ENCODE measurements at places on chromosomes 6 and 20.

DNA sequence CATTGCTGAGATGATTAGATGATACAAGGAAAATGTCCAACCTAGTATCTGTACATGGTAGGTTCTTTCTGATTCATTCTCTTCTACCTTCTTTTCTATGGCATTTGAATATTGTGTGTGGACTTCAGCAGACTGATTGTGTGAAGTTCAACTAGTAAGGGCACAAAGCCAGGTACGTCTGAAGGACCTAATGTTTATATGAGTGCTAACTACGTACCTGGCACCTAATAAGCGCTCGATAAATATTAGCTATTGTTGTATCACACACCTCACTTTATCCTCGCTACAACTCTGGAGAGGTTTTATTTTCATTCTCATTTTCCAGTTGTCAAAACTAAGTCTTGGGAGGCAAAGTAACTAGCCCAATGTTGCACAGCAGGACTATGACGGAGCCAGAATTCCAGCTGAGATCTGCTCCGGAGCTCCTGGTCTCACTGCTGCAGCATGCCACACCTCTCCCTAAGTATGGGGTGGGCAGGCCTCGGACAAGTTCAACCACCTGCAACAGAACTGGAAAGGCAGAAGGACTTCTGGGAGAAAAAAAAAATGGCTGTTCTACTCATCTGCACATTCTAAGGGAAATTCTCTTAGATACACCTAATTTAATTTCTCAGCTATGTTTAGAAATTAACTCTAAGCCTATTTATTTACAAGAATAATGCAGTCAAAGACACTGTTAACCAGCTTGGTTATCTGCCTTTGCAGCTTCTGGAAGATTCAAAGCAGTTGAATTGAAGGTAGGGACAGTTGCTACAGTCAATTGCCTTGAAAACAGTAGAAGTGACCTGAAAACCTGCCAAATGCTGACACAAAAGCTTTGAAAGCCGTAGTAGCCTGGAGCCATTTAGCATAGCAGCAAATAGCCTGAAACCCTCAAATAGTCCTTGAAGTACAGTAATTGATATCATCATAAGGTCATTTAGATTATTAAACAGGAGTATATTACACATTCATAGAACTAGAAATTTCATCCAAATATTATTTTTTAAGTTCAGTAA, 165.0 kb downstream of the PDE7B start:
- no peak for DNase-seq

DNA sequence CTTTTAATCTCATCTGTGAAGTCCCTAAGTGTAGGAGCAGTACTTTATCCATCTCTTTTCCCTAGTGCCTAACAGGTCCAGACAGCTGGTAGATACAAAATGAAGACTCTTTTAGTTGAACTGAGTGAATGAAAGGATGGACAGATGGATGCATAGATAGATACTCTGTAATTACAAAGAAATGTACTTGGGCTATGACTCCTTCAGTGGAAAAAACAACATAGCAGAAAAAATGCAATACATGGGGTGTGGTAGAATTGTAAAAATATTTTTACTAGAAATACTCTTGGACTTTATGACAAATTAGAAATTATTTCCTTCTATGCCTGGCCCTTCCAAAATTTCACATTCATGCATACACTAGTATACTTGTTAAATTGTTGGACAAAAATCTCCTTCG, 29.3 kb downstream of the KCNQ5 start:
- DNase-seq: no peak

DNA sequence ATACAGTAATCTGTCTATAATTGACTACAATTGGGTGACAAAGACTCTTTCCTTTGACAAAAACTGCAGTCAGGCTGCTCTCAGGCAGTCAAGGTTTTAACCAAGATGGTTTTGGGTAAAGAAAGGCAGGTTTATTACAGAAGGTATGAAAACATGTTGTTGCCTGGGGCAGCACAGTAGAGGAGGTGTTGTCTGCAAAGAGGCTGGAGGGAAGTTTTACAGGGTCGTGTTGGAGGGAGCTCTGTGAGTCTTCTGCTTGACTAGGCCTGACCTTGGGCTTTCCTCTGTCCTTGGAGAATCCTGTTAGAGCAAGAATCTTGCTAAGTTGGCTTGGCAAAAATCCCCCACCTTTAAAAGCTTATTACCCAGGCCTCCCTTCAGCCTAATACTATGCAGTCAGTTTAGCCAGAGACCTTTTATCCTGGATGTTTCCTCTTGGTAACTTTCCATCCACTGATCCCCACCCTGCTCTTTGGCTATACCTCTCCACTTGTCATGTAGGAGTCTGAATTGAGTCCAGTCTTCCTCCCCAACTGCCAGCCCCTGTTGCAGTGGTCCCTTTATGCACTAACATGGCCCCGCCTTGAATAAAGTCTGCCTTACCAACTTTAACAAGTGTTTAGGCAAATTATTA, 143.0 kb upstream of the SLC22A16 start:
- DNase-seq: no peak

GRCh38 chr20:16004108-16004854, 569.0 kb downstream of the KIF16B start:
- DNase-seq: no peak

DNA sequence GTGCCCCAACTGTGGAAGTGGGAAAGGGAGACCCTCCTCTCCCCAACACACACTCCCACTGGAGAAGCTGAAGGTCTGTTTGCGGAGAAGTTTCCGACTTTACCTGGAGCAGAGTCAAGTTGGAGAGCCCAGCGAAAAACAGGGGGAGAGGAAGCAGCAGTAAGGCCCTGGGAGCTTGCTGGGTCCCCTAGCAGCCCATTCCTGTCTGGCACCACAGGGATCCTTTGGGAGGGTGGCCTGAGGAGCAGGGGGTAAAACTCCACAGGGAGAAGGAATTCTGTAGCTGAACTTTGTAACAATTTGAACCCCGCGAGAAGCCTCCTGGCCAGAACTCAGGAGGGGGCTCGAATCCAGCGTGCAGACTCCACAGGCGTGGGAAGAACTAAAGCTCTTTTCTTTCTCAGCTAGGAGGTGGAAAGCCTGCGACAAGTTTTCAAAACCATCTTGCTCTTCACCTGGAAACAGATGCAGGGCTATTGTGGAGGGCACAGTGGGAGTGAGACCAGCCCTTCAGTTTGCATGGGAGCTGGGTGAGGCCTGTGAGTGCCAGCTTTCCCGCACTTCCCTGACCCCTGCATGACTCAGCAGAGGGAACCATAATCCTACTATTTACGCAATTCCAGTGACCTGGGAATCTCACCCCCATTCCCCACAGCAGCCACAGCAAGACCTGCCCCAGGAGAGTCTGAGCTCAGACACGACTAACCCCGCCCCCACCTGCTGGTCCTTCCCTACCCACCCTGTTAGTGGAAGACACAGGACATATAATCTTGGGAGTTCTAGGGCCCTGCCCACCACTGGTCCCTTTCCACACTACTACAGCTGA, 25.8 kb downstream of the SERPINB9 start:
- no peak for DNase-seq

- DNase-seq: no peak
These were observed 17.3 kb upstream of the KIAA1586 start for GRCh38 chr6:57029213-57029612.

GRCh38 chr6:119436583-119436982, 87.0 kb upstream of the MAN1A1 start:
- DNase-seq: no peak

GRCh38 chr20:18176318-18176785, 38.7 kb downstream of the KAT14 start:
- DNase-seq: no peak

DNA sequence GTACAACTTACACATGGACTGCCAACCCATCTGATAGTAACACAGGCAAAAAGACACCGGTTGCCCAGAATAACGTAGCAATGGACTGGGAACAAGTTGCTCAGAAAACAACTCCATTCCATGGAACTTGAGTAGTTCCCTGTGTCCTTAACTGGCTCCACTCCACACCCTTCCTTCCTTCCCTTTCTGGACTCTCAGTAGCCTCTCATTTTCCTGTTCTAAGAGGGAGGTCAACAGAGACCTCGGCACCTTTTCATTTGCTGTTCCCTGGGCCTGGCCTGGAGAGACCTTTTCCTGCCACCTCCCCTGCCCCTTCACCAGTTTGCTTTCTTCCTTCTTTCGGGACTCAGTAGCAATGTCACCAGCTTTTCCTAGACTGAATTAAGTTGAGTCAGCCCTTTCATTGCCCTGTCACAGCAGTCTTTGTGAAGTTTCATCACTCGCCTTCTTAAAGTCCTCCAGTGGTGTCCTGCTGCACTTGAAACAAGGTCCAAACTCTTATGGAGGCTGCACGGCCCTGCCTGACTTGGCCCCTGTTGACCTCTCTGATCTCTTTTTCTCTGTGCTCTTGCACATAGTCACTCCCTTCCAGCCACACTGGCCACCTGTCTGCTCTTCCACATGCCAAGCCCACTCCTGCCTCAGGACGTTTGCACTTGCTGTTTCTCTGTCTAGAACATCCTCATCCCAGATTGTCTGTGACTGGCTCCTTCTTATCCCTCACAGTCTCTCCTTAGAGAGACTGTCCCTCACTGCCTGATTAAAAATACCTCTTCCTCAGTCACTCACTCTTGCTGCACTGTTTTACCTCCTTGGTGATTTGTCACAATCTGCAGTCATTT, 90.8 kb downstream of the KCNB1 start:
- no peak for DNase-seq

- no peak for DNase-seq
These were observed 2.7 kb upstream of the ZNFX1 start for GRCh38 chr20:49280463-49281058.

GRCh38 chr6:139423037-139423703, 48.7 kb upstream of the CITED2 start:
- DNase-seq: no peak

DNA sequence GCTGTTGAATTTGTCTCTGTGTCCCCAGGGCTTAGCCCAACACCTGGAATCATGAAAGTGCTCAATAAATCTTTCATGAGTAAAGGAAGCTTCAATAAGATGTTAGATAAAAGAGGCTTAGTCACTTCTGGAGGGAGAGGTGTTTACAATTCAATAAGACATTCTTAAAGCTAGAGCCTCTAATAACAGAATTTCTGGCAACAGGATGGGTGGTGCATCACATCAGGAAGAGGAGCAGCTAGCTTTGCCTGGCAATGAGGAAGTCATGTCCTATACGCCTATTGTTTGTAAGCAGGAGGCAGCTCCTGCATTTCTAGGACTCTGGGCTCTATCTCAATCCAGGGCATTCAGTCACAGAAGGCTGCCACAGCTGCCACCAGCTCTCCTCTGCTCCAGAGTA, 638.5 kb downstream of the EPM2A start:
- no peak for DNase-seq

DNA sequence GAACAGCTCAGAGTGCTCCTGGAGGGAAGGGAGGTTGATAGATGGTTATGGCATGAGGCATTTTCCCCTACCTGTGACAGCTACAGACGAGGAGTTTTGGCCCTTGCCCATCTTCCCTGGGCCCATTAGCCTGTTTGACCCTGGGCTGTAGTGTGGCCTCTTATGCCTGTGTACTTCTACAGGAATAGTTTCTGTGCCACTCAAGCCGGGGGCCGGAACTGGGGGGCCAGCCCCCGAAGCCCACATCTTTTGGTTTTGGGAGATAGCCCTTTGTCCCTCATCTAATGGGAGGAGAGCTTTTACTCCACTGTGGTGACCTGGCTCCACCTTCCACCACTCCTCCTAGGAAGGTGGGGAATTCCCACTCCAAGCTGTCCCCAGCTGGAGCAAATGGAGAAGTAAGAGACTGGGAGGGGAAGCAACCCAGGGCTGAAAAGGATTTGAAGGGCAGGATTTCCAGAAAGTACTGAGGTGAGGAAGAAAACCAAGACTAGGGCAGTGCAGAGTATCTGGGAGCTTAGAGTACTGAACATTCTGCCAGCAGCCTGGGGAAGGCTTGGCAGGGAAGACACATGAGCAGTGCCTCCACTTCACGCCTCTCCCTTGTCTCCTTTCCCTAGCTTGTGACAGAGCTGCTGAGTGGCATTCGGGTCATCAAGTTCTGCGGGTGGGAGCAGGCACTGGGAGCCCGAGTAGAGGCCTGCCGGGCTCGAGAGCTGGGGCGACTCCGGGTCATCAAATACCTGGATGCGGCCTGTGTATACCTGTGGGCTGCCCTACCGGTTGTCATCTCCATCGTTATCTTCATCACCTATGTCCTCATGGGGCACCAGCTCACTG, 6.9 kb downstream of the ABCC10 start:
- no peak for DNase-seq

DNA sequence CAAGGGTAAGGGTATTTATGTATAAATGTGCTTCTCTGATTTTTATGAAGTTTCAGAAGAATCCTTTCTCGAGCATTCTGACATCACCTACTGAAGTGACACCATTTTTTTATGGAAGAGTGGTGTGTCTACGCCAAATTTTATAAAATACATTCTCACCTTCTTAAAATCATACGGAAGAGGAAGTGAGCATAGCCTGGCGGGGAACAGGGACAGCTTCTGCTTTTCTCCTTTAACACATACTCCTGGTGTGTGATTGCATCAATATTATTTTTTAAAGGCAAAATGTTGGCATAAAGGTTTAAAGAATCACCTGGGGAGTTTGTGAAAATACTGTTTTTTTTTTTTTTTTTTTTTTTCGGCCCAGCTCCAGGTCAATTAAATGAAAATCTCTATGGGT, 733.6 kb upstream of the MAN1A1 start:
- DNase-seq: no peak

DNA sequence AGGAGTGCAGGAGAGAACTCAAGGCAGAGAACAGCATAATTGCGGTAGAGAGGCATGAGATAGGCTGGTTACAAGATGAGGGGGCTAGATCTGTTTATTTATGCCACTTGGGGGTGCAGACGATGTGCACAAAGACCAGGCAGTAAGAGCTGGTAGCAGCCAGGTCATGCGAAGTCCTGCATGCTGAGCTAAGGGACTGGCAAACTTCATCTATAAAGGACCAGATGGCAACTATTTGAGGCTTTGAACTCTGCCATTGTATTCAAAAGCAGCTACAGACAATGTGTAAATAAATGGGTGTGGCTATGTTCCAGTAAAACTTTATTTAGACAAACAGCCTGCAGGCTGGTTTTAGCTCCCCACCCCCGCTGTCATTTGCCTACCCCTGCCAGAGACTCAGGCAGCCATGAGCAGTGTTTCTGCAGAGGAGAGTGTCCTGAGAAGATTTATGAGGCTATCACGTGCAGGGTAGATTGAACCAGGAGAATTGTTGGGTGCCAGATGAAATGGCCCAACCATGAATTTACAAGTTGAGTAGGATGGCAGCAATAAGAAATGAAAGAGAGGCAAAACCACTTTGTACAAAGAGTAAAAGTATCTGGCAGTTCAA, 253.4 kb upstream of the MOCS1 start:
- no peak for DNase-seq

- no peak for DNase-seq
These were observed 3.4 kb downstream of the MYT1 start for GRCh38 chr20:64167676-64168075.

GRCh38 chr6:108959972-108960582, 111.9 kb downstream of the ARMC2 start:
- DNase-seq: no peak

DNA sequence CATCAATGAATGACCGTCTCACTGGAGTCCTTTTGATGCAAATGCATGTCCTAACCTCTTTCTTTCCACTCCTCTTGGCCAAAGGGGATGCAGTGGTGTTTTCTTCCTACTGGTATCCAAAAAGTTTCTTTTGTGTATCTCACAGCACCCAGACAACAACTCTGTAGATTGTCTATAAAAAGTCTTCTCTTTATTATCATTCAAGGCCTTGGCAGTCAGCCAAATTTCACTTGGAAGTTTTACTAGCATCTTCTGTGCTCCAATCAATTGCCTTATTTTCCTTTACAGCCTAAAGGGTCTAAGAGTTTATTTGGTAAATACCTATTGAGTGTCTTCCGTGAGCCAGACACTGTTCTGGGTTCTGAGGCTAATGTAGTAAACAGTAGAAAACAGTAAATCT, 150.2 kb upstream of the RNF217 start:
- no peak for DNase-seq

GRCh38 chr6:43799551-43800297, 29.7 kb downstream of the VEGFA start:
- DNase-seq: no peak

Measured in stimulated activated CD8-positive, alpha-beta memory T cell treated with anti-CD3 and anti-CD28 coated beads, Interleukin-7, amount 100 ng/mL, for 24 hours (primary cell).